Activated CD4-positive, alpha-beta T cell treated with anti-CD3 and anti-CD28 coated beads for 1 hour (primary cell): ENCODE measurements at places on chromosomes 13 and 19.

DNA sequence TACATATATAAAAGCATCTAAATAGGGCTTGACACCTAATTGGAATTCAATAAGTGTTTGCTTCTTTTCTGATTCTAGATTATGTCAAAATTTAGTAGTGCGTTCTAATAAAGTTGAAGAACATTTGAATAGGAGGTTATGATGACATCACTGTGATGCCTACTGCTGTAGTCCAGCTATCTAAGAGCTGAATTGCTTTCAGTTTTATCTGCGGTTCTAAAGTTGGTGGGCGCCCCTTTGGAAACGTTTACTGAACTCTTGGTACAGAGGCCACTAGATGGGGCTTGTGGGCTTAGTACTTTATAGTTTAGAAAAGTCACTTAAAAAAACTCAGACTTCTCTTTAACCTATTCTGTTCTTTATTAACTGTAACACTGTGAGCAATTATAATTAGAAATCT, 776.9 kb downstream of the GPC5 start:
- DNase-seq: no peak

GRCh38 chr19:6736169-6736916, 1.0 kb downstream of the GPR108 start:
- peak; percentile 42 for DNase-seq

DNA sequence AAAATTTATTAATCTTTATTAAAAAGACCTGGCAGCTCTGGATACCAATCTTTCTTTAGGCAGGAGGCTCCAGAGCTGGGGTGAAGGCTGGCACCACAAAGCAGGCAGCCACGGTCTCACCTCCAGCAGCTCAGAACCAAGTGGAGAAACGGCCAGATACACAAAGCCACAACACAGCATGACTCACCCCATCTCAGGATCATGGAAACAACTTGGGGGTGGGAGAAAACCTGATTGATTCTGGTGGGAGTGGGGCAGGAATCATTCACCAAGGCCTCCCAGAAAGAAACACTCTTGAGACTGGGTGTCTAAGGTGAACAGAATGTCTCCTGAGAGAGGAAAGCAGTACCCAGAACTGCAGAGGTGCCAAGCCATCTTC, 64.2 kb downstream of the CRYL1 start:
- DNase-seq: no peak

DNA sequence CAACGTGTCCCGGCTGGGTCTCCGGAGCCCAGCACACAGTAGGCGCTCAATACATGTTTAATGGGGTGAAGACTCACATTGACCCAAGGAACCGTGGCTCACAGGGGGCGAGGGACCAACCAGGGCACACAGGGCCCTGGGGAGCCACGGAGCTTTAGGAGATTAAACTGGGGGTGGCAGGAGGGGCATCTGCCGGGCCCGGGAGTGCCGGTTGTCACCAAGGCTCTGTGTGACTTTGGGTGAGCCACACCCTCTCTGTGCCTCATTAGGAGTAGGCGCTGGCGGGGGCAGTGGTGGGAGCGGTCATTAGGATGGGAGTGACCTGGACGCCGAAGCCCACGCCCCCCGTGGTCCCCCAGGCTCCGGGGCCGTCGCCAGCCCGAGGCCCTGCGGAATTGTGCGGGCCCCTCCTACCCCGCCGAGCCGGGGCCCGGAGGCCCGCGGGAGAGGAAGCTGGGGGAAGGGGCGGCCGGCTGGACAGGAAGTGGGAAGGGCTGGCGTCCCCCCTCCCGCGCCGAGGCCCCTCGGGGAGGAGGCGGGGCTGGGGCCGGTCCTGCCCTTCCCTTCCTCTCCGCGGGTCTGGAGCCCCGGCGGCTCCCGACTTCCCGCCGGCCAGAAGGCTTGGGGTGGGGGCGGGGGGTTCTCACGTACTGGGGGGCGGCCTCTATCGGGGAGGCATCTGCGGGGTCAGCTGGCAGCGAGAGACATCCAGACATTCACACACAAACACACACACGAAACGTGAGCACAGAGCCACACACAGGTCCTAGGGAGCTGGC, 1.8 kb upstream of the SSBP4 start:
- DNase-seq: no peak

GRCh38 chr13:25578526-25578925, 206.8 kb downstream of the ATP8A2 start:
- no peak for DNase-seq

DNA sequence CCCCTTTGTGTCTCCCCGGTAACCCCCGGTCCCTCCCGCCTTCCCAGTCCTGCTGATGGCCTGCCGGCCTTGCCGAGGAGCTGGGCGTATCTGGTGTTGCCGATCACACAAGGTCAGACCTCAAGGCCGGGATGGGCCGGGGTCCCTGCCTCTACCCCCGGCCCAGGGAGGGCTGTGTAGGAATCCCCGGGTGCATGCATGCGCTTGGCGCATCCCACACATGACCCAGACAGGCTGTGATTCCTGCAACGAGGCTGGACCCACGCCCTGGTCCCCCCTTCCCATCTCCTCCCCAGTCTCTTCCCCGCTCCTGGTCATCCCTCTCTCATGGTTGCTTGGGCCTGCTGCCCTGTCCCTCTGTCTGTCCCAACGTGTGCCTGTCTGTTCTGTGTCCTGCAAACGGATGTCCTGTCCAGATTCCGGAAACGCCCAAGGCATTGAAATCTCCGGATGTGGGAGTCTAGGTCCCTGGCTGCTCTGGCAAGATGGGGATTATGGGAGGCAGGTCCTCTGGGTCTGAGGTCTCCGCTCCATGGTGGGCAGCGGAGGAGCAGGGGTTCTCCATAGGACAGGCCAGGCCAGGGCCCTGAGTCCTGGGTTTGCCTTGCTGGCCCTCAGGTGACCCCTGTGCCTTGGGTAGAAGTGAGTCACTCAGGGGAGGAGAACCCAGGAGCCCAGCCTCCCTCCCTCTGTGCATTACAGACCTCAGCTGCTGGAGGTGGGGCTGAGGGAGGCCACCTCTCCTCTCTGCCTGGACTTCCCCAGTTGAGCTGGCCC, 1.6 kb downstream of the PKN1 start:
- DNase-seq: peak; percentile 21

GRCh38 chr13:113785051-113786010, 26.3 kb downstream of the TMEM255B start:
- DNase-seq: no peak

- no peak for DNase-seq
Observed at GRCh38 chr13:46178821-46179220, 3.2 kb downstream of the LCP1 start.

DNA sequence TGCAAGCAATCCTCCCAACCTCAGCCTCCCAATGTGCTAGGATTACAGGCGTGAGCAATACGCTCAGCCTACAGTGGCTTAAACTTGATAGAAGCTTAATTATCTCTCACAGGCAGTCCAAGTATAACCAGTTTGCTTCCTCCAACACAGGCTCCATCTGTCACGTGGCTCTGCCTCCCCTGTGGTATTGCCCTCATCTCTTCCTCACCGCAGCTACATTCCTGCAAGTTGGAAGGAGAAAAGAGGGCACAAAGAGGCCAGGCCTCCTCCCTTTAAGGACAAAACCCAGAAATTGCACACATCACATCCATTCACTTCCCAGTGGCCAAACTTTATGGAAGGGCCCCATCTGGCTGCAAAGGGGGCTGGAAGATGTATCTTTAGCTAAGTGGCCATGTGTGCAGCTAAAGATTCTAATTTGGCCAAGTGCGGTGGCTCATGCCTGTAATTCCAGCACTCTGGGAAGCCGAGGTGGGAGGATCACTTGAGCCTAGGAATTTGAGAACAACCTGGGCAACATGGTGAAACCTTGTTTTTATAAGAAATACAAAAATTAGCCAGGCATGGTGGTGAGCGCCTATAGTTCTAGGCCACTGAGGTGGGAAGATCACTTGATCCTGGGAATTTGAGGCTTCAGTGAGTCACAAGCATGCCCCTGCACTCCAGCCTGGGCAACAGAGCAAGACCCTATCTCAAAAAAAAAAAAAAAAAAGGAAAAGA, 3.1 kb upstream of the SDHAF1 start:
- DNase-seq: no peak

- peak; percentile 23 for DNase-seq
Observed at GRCh38 chr19:29714371-29714952, 599 bp downstream of the C19orf12 start.

GRCh38 chr13:113616281-113616906, 31.8 kb downstream of the TFDP1 start:
- DNase-seq: no peak

- no peak for DNase-seq
Observed at GRCh38 chr19:277581-278165, 13.5 kb downstream of the PLPP2 start.

- no peak for DNase-seq
Observed at GRCh38 chr13:110042253-110042950, 256.0 kb upstream of the IRS2 start.

- no peak for DNase-seq
Observed at GRCh38 chr19:5083547-5083965, 114.6 kb downstream of the KDM4B start.

- DNase-seq: no peak
Observed at GRCh38 chr19:35528218-35529038, at the start of gene SBSN. TSS of gene SBSN (minus strand) at chr19:35528311. CDS start at chr19:35528281, 30 bp downstream.

- DNase-seq: no peak
Observed at GRCh38 chr13:113129921-113130750, 7.5 kb downstream of the F10 start.

GRCh38 chr19:21704320-21704719, 63.1 kb downstream of the ZNF100 start:
- DNase-seq: no peak

GRCh38 chr13:46172531-46172991, 9.4 kb downstream of the LCP1 start:
- DNase-seq: no peak

DNA sequence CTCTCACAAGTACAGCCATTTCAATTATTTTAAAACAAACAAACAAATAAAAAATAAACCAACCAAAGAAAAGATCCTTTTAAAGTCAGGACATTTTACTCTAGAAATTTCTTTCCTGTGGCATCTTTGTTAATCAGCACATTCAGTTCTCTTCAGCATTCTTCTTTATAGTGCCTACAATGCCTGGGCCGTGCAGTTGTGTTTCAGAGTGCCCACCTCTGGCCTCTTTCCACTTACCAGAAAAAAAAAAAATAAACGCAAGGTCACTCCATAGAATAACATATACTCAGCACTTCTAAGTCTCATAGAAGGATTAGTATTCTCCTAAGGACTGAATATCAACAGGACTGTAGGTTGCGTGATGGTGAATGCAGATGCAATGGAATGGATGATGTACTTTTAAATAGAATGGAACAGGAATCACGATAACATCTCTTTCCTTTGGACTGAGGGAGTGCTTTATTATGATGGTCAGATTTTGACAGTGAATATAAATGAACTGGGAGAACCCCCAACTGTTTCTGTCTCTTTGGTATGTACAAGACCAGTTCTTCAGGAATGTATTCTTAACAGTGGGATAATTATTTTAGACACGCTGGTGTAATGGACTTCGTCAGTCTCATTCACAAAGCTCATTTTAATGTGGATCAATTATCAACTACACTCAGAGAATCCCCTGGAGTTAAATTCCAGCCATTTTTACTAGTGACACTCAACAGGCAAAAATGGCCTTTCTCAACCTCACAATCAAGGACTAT, 125.0 kb upstream of the NBEA start:
- DNase-seq: no peak

GRCh38 chr13:107713314-107713713, 502.0 kb downstream of the LIG4 start:
- DNase-seq: no peak

DNA sequence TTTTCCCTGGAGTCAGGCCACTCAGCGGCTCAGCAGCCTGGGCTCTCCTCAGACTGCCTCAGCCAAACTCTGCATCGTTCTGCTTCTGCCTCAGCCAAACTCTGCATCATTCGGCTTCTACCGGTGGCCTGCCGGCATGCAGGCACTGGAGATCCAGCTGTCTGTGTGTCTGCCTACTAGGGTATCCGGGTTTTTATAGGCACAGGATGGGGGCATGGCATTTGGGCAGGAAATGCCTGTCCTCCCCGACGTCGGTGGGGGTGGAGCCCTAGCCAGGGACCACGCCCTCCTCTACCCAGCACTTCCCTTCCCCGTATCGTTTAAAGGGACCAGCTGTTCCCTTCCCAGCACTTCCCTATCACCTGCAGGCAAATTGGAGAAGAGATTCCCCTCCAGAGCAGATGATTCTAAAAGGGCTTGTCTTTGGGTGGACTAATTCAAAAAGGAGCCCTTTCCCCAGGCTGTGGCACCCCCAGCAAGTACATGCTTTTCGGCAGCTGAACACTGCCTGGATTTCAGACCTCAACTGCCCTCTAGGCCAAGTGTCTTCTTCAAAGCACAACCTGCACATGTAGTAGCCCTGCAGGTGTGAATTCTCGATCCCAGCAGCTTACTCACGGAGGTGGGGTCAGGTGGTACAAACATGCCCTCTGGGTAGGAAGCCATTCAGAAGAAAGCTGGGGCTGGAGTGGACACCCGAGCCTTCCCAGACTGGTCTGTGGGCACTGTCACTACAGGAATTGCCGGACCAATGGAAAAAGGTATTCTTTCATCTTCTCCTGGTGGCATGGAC, 25.4 kb upstream of the GPR12 start:
- no peak for DNase-seq

DNA sequence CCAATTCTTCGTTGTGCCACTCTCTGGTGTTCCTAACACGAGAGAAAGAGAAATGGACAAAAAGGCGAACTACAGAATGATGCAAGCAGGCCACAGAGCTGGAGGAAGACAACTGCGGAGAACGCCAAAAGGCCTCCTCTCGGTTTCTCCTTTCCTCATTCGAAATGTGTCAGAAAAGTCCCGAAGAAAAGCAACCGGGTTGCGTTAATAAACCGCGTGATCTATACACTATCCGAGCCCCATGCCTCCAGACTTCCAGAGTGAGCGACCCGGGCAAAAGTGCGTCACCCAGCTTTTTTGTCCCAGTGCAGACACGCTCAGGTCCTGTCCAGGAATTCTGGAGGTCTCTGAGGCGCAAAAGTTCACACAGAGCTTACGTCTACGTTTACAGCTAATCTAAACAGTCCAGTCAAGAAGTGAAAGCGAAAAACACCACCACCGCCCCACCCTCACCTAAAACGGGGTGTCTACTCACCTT, 413 bp downstream of the N4BP2L2 start:
- DNase-seq: no peak

- peak; percentile 50 for DNase-seq
Observed at GRCh38 chr19:55580628-55581144, at the start of gene ZNF579. TSS of gene ZNF579 (minus strand) at chr19:55580848. CDS start at chr19:55579639, 1,209 bp downstream.

DNA sequence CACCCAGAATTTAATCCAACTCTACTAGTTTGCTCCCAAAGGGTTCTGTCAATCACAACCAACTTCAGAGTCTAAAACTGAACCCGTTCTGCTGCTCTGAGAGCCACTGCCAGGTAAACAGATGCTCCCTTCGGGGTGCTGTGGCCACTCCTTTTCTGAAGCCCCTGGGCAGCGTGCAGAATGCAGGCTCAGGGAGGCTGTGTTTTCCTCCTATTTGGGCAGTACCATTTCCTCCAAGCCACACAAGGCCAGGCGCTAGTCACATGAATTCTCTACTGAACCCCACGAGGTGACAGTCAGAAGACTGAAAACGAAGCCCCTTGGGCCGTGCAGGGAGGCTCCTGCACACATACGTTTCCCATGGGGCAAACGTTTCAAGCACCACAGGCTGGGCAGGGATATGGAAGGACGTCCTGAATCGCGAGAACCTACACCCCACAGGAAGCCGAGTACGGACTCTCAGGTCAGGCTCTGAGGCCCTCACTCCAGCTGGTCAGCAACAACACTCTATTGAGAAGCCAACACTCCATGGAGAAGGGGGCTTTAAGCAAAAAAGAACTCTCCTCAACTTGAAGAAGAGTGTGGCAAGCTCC, 71.8 kb downstream of the CCDC70 start:
- no peak for DNase-seq
